ENCODE measurements at places on chromosomes 1 and 21.

DNA sequence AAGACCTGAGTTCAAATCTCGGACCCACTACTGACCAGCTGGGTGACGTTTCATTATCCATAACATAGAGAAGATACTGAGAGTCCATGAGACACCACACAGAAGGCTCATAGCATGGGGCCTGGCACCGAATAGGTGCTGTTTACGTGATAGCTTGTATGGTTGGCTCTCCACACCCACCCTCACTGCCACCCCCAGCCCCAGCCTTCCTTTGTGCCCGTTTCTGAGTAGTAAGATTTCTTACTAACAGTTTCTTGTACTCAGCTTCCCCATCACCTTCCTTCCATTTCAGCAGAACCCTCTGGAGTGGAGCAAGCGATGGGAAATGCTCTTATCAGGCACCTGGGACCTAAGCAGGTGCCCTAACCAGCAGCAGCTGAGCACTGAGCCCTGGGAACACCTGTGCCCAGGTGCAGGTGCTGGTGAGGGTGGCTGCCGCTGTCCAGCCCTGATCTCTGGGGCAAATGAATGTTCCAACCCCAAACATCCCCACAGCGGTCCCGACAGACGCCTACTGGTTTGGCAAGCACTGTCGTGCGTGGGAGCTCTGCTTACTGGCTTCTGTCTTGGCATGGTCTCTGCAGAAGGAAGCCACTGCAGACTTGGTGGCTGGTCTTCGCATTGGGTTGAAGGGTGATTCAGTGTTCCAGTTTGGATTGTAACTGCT is 225.4 kb downstream of the CAMTA1 start:
- DNase-seq = no peak

GRCh38 chr1:201898240-201898894 is 9.7 kb downstream of the SHISA4 start:
- no peak for DNase-seq

- no peak for DNase-seq
These were observed 31.9 kb downstream of the MAP3K21 start for GRCh38 chr1:233359431-233359830.

- no peak for DNase-seq
These were observed 3.7 kb downstream of the GLIS1 start for GRCh38 chr1:53735261-53735660.

- no peak for DNase-seq
These were observed 29.3 kb upstream of the TRIM33 start for GRCh38 chr1:114540272-114540671.

GRCh38 chr21:35540950-35541638 is 492.0 kb upstream of the RUNX1 start:
- DNase-seq = no peak

- DNase-seq = no peak
These were observed 11.0 kb upstream of the KCNAB2 start for GRCh38 chr1:6034750-6035096.

- DNase-seq = no peak
These were observed 415.0 kb upstream of the ESRRG start for GRCh38 chr1:217138173-217138765.

GRCh38 chr1:29650041-29650400 is 413.7 kb downstream of the PTPRU start:
- no peak for DNase-seq

DNA sequence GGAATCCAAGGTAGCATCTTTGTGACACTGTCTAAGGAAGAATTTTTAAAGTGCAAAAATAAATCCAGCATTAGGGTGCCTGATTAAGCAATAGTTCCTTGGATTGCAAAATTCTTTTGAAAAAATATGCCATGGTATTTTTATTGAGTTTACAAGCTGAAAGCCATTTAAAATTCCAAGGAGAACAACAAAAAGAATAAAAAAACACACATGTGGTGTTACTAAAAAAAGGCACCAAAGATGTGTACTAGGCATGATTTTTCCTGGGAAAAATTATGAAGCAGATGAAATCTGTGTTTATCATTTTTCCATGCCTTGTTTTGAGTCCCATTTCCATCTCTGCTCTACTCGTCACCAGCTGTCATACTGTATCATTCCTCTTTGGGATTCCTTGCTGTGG is 157.0 kb upstream of the ZNHIT6 start:
- no peak for DNase-seq

DNA sequence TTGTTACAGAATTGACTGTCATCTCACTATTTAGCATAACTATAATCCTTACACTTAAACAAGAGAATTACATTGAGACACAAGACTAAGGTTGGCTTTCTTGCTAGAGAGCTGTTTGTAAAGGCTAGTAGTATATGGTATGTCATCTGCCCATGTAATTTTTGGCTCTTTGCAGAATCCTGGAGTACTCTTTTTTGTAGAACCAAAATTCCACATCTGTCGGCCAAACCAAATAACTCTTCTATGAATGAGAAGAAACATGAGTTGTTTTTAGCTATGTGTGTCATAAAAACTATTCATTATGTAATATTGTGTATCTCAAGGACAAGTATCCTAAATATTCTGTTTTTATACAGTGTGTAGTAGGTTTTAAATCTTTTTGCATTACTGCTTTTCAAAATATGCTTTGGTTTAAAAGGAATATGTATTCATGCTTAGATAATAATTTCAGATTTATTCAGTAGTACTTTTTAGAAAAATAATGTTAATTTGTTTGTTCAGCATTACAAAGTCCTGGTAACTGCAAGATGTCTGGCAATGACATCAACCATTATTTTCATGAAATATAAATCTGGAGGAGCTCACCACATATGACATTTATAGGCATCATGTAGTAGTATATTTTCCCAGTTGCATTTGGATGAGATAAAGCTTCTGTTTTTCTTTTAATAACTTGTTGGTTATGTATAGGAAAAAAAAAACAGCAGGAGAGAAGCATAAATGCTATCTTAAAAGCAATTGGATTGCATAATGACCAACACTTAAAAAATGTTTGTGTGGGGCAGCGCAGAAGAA is 159.8 kb downstream of the HS2ST1 start:
- no peak for DNase-seq

GRCh38 chr21:36735724-36736320 is 36.9 kb downstream of the SIM2 start:
- DNase-seq = no peak

GRCh38 chr1:228215663-228216116 is 7.8 kb downstream of the OBSCN start:
- no peak for DNase-seq

DNA sequence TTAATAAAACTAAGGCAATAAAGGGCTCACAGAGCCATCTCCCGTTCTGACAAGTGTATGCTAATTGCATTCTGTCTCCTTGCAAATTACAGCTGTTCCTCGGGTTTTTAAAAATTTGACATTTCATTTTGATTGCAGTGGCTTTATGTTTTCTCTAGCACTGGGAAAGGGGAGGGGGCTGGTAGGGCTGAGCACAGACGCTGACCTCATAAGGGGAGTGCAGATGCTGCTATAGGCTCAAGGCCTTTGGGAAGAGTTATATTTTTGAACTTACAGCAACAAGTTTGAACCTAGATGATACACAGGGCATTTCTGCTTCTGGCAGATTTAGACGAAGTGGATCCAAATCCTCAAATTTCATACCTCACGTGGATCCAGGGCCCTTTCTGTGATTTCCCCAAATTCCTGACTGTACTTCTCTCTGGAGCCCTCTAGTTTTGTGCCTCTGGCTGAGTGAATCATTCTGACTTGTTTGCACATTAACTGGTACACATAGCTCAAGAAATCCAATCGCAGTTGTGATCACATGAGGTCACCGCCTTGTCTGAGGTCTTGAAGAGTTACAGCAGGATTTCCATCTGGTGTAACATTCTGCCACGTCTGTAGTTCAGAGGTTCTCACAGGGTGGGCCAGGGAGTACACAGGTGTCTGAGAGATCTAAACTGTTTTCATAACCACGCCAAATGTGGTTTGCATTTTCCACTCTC is 230.3 kb downstream of the C1orf94 start:
- DNase-seq = no peak

GRCh38 chr1:237677979-237678378 is 212.7 kb downstream of the ZP4 start:
- no peak for DNase-seq

- peak; percentile 45 for DNase-seq
These were observed 6.9 kb downstream of the PINK1 start for GRCh38 chr1:20640183-20640597.

DNA sequence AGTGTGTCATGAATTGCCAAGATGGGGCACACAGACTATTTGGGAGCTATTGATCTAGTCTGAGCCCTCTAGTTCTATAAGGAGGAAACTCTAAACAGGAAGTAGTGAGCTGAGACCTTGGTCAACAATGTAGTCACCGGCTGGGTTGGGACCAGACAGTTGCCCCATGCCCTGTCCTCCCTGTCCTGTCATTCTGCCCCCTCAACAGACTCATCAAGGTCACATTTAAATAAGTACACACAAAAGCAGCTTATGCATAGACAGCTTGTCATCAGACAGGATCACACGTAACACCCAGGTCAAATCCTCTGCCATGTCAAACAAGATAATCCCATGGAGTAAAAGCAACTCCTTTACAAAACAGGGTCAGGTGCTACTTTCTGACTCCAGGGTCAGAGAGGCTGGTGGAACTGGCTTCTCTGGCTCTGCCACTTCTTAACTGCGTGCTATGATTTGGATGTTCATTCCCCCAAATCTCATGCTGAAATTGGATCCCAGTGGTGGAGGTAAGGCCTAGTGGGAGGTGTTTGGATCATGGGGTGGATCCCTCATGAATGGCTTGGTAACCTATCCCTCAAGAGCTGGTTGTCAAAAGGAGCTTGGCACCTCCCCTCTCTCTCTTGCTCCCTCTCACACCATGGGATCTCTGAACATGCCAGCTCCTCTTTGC is 128.9 kb downstream of the HIVEP3 start:
- no peak for DNase-seq

GRCh38 chr21:35390013-35390776 is 341.1 kb upstream of the RUNX1 start:
- no peak for DNase-seq

- DNase-seq = no peak
These were observed 3.1 kb upstream of the TINAGL1 start for GRCh38 chr1:31573261-31573660.

DNA sequence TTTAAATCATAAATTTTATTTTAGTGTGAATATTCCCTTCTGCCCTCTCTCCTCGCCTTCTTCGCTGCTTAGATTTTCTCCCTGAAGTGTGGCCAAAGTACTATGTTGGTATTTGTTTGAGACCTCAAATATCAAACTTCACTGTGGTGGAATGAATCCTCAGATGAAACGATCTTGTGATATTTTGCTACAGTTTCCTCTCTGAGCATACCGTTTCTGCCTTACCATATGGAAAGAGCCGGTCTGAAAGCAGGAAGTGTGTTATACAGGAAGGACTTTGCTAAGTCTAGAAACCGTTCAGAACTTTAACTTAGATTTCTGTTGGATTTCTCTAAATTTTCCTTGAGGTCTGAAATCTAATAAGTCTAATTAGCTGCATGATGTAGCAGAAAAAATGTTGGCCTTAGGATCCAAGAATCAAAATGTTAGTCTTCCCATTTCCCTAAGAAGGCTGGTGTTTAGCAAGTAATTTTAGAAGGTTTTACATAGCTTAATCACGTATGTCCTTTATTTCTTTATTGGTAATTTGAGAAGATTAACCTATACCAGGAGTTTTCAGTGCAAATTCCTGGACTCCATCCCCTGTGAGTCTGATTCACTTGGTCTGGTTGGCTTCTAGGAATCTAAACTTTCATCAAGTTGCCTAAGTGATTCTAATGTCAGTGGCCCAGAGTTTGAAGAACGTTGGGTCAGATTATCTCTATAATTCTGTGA is 30.7 kb downstream of the SDCCAG8 start:
- DNase-seq = no peak

GRCh38 chr1:166064313-166064926 is 102.4 kb downstream of the FAM78B start:
- no peak for DNase-seq

- no peak for DNase-seq
These were observed 257.0 kb downstream of the HHIPL2 start for GRCh38 chr1:222290866-222291265.

DNA sequence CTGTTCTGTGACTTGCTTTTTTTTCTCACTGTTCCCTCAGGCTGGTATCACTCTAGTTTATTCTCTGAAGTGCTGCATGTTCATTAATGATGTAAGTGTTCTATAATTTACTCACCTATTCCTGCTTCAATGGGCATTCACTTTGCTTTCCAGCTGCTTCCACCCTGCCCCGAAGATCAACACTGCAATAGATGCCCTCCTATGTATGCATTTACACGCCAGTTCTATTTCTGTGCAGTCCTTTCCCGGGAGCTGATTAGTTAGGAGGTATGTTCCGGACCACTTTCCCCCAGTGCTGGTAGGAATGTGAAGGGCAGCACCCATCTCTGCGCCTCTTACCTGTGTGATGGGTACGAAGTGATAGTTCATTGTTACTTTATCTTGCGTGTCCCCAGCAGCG is 103.4 kb downstream of the DHRS3 start:
- no peak for DNase-seq

- no peak for DNase-seq
These were observed 67.1 kb downstream of the HIVEP3 start for GRCh38 chr1:41851589-41851988.

GRCh38 chr1:1066403-1067283 is 7.5 kb downstream of the RNF223 start:
- DNase-seq = no peak

GRCh38 chr1:210702506-210702905 is 373.8 kb downstream of the HHAT start:
- DNase-seq = no peak

GRCh38 chr1:41811051-41811795 is 107.5 kb downstream of the HIVEP3 start:
- peak; percentile 41 for DNase-seq

GRCh38 chr1:240046000-240046399 is 45.7 kb upstream of the FMN2 start:
- DNase-seq = no peak

- DNase-seq = no peak
These were observed 15.6 kb downstream of the ZMPSTE24 start for GRCh38 chr1:40273547-40274166.

DNA sequence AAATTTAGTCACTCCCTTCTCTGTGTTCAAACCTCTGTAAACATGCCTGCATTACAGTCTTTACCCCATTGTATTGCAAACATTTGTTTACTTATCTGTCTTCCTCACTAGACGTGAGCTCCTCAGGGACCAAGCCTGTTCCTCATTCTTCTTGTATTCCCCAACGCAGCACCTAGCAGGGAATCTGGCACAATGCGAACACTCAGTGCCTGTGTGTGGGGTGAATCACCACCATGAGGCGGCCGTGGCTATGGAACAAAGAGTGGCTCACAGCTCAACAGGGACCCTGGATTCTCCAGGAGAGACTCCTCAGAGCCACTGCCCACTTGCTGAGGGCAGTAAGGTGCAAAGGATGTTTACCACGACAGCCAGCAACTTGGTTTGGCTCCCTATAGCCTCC is 95.9 kb downstream of the DDX20 start:
- DNase-seq = no peak

DNA sequence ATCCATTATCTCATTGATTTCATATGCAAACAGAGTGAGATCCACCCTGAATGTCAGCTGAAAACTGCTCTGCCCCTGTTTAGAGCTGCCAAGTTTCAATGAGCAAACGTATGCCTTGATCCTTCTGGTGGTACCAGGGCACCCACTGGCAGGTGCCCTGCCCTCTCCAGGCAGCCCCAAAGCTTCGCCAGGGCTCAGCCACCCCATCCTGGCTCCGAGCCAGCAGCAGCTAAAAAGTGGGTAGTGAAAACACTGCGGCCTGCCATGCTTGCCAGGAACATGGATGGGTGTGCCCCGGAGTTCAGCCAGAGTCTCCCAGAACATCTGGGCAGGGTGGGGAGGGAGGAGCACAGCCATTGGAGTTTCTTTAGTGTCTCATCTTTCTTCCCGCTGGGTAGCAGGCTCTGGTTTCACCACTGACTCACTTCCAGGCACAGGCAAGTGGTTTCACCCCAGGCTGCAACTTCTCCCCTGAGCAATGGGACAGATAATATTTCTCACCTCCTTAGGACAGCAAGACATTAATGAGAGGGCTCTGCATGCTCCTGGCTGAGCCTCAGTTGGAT is 8.1 kb upstream of the LMX1A start:
- no peak for DNase-seq

All from stimulated activated CD4-positive, alpha-beta T cell treated with anti-CD3 and anti-CD28 coated beads, Interleukin-4, amount 100 ng/mL, for 48 hours (primary cell).